IPS-NIHi11 (cell line): ENCODE measurements at places on chromosomes 1 and 21.

- DNase-seq: peak; percentile 57
Measured at GRCh38 chr1:178060789-178061556, 32.9 kb upstream of the RASAL2 start.

DNA sequence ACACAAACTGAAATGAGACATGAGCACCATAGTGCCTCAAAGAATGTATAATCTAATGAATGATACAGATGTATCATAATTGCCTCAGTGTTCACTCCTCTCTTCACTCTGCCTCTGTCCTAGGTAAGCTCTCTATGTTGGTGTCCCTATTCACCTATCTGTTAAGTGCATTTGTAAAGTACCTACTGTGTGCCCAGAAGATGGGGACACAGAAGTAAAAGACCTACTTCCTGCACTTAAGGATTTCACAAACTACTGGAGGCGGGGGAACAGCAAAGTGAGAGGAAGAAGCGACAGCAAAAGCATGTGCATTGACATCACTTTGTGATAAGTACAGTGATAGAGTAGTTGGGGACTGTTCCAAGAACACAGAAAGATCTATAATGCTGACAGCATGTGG, 18.1 kb downstream of the RD3 start:
- DNase-seq: no peak

DNA sequence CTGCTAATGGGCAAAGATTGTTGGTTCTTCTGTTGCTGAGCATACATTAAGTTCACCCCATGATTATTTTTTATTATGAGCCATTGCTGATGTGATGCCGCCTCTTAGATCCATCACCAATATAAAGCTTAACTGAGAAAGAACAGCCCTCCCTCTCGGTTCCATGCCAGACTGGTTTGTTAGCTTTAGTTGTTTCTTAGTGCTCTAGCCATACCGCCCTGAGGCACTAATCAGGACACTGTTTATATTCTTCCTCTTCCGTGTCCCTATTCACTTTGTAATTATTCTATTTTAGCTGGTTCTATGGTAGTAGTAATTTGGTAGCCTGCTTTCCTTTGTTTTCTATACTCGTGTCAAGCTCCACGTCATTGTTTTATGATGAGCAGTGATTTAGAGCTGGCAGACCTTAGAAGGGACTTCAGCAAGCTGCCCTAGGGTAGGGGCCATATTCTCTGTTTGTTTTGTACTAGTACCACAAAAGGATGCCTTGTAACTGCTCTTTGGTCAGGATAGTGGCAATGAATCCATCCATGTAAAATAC, 27.3 kb upstream of the PDPN start:
- DNase-seq: no peak

DNA sequence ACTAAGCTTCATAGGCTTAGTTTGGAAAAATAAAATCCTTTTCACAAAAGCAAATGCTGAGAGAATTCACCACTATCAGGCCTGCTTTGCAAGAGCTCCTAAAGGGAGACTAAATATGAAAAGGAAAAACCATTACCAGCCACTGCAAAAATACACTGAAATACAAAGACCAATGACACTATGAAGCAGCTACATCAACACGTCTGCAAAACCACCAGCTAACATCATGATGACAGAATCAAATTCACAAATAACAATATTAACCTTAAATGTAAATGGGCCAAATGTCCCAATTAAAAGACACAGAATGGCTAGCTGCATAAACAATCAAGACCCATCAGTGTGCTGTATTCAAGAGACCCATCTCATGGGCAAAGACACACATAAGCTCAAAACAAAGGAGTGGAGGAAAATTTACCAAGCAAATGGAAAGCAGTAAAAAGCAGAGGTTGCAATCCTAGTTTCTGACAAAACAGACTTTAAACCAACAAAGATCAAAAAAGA, 28.8 kb downstream of the AKT3 start:
- no peak for DNase-seq

GRCh38 chr1:91894036-91894761, 8.2 kb upstream of the TGFBR3 start:
- DNase-seq: no peak

- DNase-seq: no peak
Measured at GRCh38 chr1:224541901-224542630, 74.1 kb upstream of the CNIH3 start.

DNA sequence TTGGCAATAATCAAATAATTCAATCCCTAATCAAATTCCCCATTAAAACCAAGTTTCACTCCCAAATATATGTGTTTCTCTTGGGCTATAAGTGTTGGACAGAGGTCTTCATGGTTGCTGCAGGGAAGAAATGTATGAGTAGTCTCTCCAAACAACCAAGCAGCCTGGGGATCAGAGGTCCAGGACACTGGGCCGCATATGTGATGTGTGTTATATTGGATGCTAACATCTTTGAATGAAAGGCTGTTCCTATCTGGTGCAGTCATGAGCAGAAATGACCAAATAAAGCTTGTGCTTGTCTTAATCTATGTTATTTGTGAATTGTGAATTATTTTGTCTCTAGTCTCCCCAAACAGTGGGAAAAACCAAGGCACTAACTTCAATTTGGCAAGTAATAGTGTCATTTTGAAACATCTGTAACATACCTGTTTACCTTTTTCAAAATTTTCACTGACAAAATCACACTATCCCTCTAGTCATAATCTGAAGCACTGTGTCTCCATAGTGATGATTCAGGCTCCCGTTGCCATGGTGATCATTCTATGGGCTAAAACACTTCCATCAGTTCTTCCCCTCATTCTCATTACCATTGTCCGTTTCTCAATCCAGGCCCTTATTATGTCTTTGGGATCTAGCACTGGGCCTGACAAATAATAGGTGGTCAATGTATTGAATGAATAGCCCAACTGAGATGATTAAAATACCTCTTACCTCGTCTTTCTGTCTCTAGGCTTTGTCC, 12.5 kb upstream of the TADA1 start:
- no peak for DNase-seq

- no peak for DNase-seq
Measured at GRCh38 chr1:70084314-70084915, 121.0 kb downstream of the LRRC40 start.

DNA sequence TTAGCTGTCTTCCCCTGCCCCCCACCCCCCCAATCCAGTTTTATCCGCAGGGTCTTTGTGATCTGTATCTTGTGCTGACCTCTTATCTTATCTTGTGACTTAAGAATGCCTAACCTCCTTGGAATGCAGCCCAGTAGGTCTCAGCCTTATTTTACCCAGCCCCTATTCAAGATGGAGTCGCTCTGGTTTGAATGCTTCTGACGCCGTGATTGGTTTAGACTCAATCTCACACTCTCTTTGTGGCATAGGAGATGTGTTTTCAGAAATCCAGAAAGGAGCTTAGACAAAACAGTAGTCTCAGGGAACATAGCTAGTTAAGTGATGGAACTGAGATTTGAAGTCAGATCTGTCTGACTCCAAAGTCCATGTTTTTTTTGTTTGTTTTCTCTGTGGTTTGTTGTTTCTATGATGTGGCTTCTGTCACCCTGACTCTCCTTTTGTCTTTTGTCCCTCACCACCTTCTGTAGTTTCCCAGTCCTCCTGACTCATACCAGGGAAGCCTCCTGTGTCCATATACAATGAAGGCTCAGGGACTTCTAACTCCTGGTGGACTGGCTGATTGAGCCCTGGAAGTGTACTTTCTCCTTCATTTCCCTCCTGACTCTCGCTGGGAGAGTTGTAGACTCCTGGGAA, 18.1 kb upstream of the USP24 start:
- DNase-seq: no peak

DNA sequence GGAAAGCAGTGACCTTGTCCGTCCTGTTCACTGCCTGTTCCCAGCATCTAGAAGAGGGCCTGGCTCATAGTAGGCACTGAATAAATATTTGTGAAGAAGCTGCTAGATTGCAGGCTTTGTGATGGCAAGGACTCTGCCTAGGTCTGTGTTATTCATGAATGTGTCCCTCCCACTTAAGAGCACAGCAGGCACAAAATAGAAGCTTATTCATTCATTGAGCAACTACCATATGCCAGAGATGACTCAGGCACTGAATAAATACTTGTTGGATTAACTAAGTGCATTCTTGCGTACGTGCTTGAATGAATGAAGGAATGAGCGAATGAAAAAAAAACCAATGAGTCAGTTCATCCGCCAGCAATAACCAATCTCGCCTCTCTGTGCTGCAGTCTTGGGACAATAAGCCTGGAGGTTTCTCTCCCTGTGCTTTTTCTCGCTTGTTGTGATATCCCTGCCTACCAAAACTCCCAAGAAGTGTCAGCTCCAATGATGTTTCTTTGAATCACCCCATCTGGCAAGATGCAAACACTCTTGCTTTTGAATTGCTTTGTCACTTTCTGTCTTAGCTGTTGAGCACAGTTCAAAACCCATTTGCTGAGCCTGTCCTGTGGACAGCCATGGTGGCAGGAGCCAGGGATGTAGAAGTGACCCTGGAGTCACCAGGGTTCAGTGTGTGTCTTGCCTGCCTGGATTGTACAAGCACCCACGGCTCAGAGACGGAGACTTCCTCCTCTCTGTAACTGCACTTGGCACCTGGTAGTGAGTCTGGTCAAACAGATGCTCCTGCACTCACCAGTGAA, 143.9 kb downstream of the KAZN start:
- peak; percentile 42 for DNase-seq

DNA sequence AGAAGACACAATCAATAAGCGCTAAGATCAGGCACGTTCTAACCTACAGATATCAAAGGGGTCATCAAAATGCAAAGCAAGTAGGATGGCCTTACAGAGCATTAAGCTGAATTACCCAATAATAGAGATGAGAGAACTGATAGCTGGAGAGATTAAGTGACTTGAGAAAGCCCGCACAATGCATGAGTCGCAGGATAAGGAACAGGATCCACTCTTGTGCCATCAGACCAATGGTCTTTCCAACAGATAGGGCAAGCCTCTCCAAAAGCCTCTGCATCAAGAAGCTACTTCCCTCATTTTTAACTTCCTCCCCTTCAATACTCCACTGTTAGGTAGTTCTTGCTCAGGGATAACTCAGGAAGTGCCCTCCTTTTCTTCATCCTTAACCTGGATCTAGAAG, 2.6 kb downstream of the CHML start:
- DNase-seq: no peak

- no peak for DNase-seq
Measured at GRCh38 chr1:109929588-109930251, 19.1 kb downstream of the CSF1 start.

DNA sequence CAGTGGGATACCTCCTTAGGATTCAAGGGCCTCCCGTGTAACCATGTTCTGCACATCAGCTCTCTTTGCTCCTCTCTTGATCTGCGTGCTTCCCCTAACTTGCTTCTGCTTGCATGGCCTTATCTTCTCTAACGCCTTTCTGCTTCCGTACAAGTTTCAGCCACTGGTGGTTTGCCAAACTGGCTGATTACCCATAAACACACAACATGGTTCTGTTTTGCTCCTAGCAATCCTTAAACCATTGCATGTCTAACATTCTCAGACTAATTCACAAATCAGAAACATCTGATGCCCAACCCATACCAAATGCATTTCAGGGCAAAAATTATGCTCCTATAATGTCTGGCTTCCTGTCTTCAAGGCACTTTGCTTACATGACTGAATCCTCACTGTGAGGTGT, 166.4 kb downstream of the PBX1 start:
- no peak for DNase-seq

DNA sequence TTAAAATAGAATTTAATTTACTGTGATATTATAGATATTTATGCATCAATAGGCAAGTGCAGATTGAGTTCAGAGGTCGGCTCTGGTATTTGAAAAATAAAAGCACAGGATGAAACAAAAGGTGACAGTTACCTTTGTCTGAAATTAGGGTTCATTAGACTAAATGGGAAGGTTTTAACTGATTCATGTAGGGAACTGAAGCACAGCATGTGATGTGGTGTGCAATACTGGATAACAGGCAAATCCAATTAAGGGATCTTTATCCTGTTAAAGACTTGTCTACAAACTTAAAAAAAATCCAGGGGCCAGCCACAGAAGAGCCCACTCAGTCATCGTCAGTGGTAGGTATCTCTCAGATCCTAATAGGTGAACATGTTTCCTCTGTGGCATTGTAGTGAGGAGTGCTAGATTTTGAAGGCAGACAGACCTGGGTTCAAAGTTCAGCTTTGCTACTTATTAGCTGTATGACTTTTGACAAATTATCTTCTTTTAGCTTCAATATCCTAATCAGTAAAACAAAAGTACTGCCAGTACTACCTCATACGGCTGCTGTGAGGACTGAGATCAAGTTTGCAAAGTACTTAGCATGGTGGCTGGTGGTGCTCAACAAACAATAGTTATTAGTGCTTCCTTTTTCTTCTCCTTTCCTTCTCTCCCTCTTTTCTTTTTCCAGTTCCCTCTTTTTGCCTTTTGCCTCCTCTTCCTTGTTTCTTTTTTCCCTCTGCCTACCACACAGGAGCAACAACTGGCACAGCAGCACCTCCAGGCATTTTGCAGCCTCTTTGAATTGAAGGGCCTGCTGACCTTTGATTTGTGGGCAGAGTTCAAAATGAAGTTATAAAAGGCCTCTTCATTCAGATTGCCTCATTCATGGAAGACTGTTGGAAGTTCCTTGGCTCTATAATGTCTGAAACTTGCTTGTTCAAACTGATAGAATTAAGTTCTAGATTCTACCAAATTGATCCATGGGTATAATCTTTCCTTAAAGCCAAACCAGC, 44.9 kb upstream of the FOXD3 start:
- no peak for DNase-seq

- DNase-seq: no peak
Measured at GRCh38 chr1:21251773-21252471, 38.3 kb downstream of the ECE1 start.

DNA sequence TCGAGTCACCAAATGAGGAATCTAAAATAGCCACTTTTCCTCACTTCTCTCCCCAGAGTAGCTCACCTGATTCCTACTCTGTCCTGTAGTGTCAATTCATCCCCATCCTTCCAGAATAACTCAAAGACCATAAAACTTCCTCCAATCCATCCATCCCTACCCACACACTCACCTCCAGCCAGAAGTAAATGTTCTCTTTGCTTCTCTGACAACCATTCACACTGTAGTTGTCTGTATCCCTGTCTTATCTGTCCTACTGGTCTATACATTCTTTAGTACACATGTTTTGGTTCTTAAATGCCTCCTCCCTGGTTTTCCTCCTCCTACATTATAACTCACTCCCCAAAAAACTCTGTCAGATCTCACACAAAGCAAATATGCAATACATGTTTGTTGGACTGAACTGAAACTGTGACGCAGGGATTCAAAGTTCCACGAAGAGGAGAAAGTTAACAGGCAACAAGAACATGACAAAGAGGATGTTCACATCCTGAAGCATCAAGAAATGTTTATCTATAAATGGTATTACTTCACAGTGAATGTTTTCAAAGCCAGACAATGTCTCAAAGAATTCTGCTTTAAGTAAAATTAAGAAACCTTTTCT, 11.0 kb downstream of the TP53BP2 start:
- no peak for DNase-seq

DNA sequence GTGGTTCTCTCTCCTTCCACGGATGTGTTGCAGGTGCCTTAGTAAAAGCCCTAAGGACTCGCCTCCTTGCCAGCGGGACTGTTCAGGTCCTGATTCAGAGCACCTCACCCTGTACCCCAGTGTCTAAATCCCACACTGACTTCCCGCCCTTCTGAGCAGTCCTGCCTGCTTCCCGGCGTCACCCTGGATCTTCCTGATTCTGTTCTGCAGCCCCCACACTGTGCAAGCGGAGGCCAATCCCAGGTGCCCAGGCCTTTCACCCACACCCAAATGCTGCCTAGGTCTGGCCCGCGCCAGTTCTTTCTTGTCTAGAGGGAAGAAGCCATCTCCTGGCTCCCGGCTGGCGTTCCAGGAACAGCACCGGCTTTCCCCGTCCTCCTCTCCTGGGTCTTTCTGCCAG, 95.9 kb upstream of the GALNT2 start:
- DNase-seq: no peak
